ENCODE measurements at places on chromosomes 2 and 18.

GRCh38 chr2:206213514-206213845 is 53.8 kb downstream of the EEF1B2 start:
- no peak for DNase-seq

- DNase-seq = no peak
These were observed 28.1 kb downstream of the SLC1A4 start for GRCh38 chr2:65017335-65017734.

GRCh38 chr2:234339501-234339900 is 157.4 kb downstream of the ARL4C start:
- no peak for DNase-seq

DNA sequence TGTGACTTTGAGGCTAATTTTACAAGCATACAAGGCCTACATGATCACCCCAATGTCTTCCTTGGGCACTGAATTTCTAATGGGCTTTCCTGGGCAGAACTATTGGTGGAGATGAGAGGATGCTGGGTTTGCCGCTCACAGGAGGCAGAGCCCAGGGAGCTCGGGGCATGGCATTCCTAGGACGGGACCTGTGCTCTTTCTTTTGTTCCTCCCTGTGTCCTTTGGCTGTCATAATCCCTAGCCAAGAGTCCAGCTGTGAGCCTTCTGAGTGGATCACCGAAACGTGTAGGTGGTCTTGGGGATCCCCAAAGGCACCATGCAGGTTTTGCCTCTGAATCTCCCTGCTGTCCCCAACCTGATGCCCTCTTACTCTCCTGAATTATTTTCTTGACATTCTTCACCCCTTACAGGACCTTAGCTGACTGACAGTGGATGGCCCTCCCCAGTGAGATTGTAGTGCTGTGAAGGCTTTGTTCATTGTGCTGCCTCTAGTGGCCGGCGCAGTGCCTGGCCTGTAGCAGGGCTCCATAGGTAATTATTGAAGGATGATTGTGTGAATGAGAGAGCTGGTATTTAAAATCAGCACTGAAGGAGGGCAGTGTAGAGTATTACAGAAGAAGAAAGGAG is 221.9 kb downstream of the ZNF407 start:
- peak; percentile 60 for DNase-seq

DNA sequence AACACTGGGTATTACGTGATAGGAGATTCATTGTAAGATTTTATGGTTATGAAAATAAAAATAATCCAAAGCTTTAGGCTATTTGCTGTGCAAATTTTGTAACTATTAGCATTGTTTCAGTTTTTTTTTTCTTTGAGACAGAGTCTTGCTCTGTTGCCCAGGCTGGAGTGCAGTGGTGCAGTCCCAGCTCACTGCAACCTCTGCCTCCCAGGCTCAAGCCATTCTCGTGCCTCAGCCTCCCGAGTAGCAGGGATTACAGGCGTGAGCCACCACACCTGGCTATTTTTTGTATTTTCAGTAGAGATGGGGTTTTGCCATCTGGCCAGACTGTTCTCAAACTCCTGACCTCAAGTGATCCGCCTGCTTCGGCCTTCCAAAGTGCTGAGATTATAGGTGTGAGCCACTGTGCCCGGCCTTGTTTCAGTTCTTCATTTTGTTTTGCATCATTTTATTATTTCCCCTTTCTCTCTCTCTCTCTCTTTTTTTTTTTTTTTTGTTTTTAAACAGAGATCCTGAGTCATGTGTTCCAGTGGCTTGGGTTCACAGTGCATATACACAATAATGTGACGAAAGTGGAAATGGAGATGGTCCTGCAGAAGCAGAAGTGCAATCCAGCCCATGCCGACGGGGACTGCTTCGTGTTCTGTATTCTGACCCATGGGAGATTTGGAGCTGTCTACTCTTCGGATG is 25.8 kb downstream of the CASP10 start:
- no peak for DNase-seq

- DNase-seq = no peak
These were observed 221.2 kb upstream of the KCNJ3 start for GRCh38 chr2:154477319-154477718.

- no peak for DNase-seq
These were observed 143.5 kb downstream of the B3GNT2 start for GRCh38 chr2:62339413-62339812.

GRCh38 chr18:8703092-8703709 is 2.2 kb upstream of the MTCL1 start:
- peak; percentile 34 for DNase-seq
